ENCODE measurements at places on chromosomes 12 and 14.

DNA sequence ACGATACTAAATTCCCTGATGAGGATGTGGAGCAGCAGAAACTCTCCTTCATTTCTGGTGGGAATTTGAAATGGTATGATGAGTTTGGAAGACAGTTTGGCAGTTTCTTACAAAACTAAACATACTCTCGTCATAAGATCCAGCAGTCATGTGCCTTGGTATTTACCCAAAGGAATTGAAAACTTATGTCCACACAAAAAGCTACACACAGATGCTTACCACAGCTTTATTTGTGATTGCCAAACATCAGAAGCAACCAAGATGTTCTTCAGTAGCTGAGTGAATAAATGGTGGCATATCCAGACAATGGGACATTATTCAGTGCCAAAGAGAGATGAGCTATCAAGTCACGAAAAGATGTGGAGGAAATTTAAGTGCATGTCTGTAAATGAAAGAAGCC lies 10.7 kb upstream of the APOLD1 start:
- DNase-seq: no peak

- peak; percentile 47 for DNase-seq
These were observed 5.6 kb downstream of the KRR1 start for GRCh38 chr12:75505706-75506312.

- peak; percentile 59 for DNase-seq
These were observed 13.7 kb upstream of the OR10AD1 start for GRCh38 chr12:48216785-48217184.

DNA sequence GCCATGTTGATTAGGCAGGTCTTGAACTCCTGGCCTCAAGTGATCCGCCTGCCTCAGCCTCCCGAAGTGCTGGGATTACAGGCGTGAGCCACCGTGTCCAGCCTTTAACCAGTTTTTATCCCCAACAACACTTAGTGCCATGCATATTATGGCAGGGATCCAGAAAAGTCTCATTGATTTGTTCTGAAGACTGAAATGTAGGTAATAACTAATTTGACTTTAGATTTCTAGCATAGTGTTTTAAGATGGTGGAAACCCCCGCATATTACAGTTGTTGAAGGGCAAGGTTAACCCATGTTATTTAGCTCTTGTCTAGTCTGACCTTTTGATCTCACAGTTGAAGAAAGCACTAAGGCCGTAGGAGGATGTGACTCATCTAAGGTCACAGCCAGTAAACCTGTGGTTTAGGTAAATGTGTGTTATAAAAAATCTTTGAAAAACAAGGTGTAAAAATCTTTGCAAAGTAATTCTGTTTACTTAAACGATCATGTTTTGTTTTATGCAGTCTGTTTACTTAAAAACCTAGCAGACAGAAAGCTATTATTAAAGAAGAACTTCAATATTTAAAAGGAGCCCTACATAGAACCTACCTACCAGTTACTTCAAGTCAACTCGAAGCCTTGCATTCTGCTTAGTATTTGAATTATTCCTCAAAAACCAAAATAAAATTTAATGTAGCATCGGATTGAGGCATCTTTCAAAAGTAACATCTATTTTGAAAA lies 24.8 kb downstream of the BICDL1 start:
- no peak for DNase-seq

GRCh38 chr12:15852383-15852782 lies 29.8 kb upstream of the STRAP start:
- DNase-seq: no peak

GRCh38 chr12:6697584-6698351 lies 2.8 kb downstream of the PIANP start:
- DNase-seq: peak; percentile 17

GRCh38 chr14:51597261-51598001 lies 54.3 kb upstream of the FRMD6 start:
- no peak for DNase-seq

DNA sequence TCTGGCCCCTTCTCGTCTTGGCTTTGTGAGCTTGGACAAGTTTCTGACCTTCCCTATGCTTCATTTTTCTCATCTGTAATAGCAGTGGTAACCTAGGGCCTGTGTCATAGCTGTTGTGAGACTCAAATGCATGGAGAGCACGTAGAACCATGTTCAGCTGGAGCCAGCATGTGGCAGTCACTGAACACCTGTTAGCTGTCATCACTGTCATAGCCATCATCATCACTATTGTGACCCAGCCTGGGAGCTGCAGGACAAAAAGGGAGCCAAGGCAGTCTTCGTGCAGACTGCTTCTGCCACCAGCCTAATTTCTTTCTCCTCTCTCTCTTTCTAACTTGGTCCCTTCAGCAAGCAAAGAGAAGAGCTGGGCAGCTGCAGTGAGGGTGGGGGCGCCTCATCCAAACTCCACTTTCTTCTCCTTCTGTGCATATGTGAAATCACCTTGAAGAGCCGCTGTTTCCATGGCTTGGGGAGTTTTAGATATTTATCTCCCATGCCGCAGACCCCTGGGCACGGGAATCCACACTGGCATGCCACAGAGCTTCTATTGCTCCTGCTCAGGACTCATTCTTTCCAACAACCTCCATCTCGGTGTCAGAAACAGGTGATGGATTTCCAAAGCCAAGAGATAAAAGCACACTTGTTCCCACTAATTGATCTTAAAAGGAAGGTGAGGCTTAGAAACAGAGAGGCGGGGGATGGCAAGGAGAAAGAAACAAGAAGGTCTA lies 87.0 kb downstream of the SRRM4 start:
- DNase-seq: no peak

- no peak for DNase-seq
These were observed 43.1 kb upstream of the DICER1 start for GRCh38 chr14:95200404-95200803.

DNA sequence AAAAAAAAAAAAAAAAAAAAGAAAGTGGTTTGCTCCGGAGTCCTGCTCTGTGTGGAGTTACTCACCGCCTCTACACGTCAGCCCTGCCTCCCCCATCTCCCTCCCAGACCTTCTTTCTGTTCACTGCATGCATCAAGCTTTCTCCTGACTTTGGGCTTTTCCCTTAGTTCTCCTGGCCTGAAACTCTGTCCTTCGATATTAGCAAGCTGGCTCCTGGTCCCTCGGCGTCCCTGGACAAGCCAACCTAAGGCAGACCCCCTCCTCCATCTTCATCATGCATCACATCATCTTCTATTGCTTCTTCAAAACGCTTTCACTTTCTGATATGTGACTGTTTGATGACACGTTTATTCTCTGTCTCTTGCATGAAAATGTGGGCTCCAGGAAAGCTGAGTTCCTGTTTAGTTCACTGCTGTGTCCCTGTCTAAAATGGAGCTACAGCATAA lies 40.6 kb downstream of the SLC15A4 start:
- no peak for DNase-seq

DNA sequence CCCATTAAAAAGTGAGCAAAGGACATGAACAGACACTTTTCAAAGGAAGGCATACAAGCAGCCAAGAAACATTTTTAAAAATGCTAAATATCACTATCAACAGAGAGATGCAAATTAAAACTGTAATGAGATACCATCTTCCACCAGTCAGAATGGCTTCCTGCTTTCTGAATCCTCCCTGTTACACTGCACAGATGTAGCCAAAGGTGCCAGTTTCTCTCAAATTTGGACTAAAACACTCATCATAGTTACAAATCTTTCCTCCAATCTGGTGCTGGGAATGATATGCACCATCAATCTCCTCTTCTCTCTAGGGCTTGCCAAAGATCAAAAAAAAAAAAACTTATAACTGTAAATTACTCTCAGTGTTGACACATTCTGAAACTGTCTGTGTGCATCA lies 311.8 kb upstream of the CLEC14A start:
- no peak for DNase-seq

DNA sequence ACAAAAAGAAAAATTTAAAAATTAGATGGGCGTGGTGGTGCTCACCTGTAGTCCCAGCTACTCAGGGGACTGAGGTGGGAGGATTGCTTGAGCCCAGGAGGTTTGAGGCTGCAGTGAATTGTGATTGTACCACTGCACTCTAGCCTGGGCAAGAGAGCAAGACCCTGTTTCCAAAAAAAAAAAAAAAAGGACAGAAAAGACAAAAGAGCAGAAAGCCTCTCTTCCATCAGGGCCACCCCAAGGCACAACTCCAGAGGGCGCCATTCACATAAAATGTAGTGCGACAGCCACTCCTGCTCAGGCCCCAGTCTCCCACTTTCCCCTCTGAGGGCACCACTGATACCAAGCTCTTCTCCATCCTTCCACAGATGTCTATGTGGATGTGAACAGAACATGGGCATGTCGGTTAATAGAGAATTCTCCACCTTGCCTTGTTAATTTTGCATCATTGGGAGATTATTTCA lies 41.8 kb downstream of the DGLUCY start:
- DNase-seq: no peak

DNA sequence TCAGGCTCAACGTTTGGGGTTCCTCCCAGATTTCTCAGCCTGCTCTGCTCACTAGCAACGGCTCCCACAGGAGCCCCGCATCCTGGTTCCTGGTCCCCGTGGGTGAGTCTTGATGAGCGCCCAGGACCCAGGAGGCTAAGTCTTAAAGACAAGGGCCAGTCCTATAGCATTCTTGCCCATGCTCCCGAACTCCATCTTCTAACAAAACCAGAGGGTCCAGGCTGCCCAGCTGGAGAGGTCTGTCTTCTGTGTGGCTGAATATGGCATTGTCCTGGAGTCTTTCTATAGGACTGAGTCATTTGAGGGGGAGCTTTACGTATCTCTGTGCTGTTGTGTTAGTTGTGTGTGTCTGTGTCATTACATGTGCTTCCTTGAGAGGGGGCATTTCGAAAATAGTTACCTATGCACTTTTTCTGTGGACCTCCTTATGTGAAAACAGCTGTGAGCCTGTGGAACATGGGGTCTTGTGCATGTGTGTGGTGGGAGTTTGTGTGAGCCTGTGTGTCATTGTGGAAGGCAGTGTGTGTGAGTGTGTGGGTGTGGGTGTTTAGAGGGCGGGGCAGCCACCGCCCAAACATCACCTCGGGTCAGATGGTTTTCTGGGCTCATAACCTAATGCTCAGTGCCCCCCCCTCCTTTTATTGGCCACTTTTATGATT lies 9.1 kb upstream of the TBX5 start:
- no peak for DNase-seq

Measured in AML-193 (cell line).